ENCODE measurements at places on chromosomes 12 and 14. TPM values are rescaled to one million over a fixed set of nuclear protein-coding genes. Genes with fewer than 3 reads are reported as not detected.

TPH2 gene
- not detected for total RNA-seq

RPAP3 gene
- total RNA-seq: 12.3 TPM

SIX6 gene
- not detected for total RNA-seq

COL2A1 gene
- total RNA-seq: not detected

WDHD1 gene
- total RNA-seq: 14.5 TPM

DDN gene
- under 0.01 TPM for total RNA-seq

GRIP1 gene
- not detected for total RNA-seq

ZNF839 gene
- 7.3 TPM for total RNA-seq

ACIN1 gene
- 48.9 TPM for total RNA-seq

ISM2 gene
- not detected for total RNA-seq

KRT80 gene
- 0.16 TPM for total RNA-seq
